ENCODE measurements at places on chromosomes 13 and 19.

DNA sequence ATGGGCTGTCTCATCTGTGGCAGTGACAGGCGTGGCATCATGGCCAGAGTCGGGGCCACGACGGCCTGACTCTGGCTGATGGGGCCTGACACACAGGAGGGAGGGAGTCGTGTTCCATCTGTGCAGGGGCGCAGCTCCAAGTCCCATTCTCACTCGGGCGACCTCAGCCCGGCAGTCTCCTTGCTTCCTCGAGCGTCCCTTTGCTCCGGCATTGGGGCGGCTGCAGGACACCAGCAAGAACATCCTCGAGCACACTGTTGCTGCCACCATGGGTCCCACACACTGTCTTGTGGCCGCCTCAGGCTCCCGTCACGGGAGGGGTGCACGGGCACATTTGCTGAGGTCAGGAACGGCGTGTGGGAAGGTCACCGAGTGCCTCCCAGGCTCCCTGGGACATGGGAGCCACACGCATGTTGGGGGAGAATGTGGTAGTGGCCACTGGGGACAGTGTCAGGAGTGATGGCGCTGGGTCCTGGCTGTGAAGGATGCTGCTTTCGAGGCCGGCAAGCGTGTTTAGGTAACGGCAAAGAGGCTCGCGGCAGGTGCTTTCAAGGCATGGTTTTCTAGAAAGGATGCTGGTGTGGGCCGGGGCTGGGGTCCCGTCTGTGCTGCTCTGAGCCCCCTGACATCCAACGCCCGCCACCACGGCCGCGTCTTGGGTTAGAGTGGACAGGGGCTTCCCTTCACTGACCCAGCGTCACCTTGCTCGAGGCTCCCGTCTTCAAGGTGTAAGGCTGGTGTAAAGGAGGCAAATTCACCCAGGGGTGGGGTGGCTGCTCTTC lies 3.4 kb downstream of the IZUMO4 start:
- DNase-seq = no peak

DNA sequence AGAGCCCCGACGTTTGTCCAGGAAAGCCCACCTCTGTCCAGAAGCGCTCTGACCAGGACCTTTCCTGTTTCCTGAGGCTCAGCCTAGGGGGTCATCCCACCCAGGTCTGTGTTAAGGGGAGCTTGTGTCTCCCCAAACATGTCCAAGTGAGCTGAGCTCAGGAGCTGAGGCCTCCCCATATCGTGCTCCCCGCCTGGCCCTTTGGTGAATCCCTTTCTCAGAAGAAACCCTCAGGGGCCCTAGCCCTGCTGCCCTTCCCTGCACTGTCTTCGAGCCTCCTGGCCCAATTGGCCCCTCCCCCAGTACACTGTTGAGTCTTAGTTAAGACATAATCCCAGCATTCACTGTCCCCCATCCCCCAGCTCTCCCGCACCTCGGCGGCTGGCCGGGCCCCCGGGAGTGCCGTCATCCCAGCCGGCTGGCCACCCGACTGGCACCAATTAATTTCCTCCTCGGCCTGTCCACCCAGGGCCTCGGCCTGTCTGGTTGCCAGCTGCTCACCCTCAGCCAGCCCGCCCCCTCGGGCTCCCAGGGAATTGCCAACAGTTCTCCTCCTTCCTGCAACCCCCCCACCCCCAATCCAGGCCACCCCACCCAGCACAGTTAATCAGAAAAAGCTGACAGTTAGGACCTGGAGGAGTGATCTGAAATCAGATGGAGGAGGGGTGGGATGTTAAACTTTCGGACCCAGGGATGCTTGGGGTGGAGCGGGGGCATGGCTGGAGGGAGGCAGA lies 13.6 kb downstream of the IER2 start:
- DNase-seq = peak; percentile 53

- no peak for DNase-seq
Observed at GRCh38 chr19:35207391-35207871, 21.1 kb downstream of the FAM187B start.

GRCh38 chr13:66162470-66162869 lies 1067.7 kb downstream of the PCDH9 start:
- DNase-seq = no peak

DNA sequence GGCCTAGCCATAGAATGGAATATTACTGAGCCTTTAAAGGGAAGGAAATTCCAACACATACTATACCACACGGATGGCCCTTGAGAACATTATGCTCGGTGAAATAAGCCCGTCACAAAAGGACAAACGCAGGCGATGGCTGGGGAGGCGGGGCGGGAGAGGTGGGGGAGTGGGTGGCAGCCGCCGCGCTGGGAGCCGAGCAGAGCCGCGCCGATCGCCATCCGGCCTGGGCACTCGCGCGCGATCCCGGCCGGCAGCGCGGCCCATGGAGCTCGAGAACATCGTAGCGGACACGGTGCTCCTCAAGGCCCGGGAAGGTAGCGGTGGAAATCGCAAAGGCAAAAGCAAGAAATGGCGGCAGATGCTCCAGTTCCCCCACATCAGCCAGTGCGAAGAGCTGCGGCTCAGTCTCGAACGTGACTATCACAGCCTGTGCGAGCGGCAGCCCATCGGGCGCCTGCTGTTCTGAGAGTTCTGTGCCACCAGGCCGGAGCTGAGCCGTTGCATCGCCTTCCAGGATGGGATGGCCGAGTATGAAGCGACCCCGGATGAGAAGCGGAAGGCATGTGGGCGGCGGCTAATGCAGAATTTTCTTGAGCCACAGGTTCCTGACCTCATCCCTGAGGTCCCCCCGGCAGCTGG lies 140.1 kb downstream of the ZDHHC20 start:
- DNase-seq = no peak

- no peak for DNase-seq
Observed at GRCh38 chr19:28020619-28021258, 1192.2 kb downstream of the UQCRFS1 start.

DNA sequence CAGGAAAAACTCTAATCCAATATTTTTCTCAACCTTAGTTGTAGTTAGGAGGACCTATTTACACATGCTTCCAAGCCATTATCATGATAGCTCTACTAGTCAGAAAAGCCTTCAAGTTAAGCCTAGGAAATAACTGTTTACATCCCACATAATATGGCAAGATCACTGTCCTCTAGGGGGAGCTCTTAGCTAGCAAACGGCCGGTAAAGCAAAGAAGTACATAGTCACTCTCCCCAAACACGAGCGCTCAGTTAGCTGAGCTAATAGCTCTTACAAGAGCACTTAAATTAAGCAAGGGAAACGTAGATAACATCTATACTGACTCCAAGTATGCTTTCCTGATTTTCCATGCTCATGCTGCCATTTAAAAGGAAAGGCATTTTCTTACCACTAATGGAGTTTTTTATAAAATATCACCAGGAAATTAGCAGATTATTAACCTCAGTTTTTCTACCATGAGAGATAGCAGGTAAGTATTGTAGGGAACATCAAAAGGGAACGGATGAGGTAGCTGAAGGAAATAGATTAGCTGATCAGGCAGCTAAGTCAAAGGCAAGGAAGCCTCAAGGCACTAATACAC lies 100.6 kb upstream of the PABPC3 start:
- DNase-seq = peak; percentile 35

- DNase-seq = peak; percentile 15
Observed at GRCh38 chr13:99119656-99120055, 81.0 kb upstream of the UBAC2 start.

- no peak for DNase-seq
Observed at GRCh38 chr19:46791944-46792343, 3.5 kb upstream of the SLC1A5 start.

DNA sequence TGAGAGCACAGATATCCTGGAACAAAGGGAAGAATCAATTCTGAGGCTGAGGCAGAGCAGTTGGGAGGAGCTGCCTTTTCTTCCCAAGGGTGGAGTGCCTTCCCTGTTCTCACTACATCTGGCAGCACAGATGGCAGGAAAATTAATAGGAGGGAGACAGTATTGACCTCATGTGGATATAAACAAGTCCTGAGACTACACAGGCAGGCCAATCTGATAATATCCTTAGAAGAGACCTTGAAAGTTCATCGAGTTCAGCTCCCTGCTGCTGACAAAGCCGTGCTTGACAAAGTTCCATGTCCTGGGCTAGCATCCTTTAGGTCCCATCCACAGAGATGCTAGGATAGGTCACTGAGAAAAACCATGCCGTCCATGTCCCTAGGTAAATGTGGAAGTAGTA lies 1451.5 kb downstream of the EFNB2 start:
- no peak for DNase-seq

DNA sequence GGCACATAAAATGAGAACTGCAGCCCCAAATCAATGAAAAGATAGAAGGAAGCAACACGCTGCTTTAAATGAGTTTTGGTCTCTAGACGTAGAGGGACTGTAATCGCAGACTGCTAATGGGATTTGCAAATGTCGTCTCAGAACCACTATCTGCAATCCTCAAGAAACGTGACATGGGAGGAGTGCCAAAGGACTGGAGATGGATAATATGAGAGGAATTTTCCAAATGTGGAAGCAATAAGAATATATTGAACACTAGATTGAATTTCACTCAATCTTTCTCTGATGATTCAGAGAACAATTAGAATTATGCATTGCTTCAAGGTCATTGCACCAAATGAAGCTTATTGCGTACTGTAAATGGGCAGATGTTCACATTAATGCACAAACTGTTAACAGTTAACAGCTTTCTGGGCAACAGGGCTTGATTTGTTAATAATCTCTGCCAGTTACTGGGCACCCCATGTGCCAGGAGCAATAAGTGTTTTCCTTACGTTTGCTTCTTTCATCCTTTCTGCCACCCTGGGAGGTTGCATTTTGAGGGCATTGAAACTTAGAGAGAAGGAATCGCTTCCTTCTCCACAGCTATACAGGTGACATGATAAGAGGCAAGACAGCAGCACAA lies 62.8 kb upstream of the WASF3 start:
- DNase-seq = no peak

DNA sequence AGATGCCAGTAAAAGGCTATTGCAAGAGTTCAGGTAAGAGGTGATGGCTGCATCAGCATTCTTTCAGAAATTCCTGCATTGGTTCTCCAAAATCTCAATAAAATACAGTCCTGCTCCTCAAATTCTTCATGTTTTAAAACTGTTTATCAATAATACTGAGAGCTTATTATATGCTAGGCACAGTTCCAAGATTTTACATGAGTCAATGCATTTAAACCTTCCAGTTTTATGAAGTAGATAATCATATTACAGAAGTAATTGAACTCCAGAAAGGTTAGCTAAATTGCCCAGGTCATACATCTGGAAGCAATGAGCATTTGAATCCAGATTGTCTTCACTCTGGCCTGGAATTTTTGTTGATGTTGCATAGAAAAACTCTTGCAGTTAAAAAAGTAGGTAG lies 282.9 kb upstream of the SLITRK6 start:
- no peak for DNase-seq

GRCh38 chr13:38669234-38669964 lies 17.5 kb upstream of the FREM2 start:
- DNase-seq = no peak

- no peak for DNase-seq
Observed at GRCh38 chr13:75726306-75726705, 90.2 kb downstream of the LMO7 start.

DNA sequence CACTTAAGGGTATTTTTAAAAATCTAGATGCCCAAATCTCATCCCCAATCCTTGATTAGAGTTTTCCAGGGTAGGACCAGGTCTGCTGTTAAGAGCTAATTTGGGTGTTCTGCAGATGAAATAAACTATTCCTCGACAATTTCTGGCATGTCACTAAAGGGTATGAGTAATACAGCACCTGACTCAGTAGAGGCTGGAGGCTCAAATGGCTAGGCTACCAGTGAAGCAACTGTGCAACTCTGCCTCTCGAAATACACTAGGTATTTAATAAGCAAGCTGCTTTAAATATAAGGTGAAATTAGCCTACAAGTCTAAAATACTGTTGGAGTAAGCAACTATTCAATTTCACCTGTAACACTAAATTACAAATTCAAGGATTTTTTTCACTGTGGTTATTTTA lies 1.5 kb downstream of the RNF6 start:
- no peak for DNase-seq

DNA sequence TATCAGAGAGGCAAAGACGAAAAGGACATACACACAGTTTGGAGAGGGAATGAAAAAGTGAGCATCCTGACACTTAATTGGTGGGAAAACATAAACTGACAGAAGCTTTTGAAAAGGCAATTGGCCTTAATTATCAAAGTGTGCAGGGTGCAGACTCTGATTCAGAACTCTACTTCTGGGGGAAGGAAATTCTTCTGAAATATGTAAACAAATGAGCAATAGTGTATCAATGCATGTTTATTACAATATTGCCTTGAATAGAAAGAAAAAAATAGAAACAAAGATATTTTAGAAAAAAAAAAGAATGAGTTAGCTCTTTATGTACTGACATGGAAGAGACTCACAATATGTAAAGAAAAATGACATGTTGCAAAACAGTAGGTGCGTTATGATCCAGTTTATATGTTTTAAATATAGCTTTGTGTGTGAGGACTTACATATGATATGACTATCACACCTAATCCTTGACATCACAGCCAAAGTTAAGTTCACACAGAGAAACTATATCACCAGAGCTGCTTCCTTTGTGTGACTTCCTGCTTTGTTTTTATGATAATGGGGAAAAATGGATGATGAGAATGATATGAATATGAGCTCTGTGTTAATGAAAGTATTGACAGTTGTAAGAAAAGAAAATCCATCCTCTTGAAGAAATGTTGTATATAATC lies 182.4 kb downstream of the KCTD12 start:
- no peak for DNase-seq

DNA sequence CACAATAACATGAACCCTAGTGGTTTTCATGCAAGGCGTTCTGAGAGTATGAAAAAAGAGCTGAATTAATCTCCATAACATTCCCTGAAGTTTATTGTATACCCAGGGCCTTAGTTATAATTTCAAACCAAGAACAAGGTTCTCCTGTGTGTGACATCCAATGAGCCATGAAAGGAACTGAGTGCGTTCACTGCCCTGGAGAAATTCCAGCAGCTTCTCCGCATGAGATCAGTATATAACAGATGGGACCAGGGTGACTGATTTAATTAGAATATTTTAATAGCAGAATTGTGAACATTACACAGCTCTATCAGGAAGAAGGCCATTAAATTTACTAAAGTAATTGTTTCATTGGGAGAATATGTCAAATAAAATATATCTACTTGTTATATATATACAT lies 1190.5 kb upstream of the SLC10A2 start:
- no peak for DNase-seq

GRCh38 chr13:44234566-44234965 lies 139.1 kb upstream of the SERP2 start:
- no peak for DNase-seq

All from activated T-cell treated with anti-CD3 and anti-CD28 coated beads for 48 hours (primary cell).